ENCODE measurements at places on chromosomes 1 and 21.

DNA sequence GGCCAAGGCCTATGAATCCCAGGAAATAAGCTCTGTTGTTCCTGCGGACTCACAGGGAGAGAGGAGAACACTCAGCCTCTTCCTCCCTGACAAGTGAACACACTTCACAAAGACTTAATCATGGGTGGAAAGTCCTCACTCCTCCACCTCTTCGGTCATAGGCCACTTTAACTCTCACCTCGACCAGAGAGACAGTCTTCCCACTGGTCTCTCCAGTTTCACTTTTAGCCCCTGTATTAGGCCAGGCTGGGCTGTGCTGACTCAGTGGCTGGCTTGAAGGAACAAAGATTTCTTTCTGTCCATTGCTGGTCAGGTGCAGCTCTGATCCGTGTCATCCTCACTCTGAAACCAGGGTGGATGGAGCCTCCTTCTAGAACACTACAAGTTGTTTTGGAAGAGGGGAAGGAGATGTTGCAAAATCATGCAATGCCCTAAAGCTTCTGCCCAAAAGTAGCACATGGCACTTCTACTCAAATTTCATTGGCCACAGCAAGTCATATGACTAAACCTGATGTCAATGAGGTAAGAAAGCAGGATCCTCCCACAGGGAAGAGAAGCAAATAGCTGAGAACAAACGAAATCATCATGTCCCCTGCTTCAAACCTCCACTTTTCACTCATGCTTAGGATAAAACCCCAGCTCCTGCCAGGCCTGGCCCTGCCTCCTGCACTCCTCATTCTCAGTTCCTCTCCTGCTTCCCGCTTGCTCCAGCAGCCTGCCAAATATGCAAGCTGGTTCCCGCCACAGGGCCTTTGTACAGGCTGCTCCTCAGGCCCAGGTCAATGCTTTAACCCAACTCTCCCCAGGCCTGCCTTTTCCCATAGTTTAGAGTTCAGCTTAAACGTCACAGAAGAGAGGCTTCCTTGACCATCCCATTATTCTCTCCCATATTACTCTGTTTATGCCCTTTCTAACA is 150.5 kb upstream of the RUNX3 start:
- no peak overlapping the region for H3K27ac ChIP-seq
- no peaks in the 10 kb centered on the region for H3K36me3 ChIP-seq
- no peaks in the 10 kb centered on the region for H3K27me3 ChIP-seq

- H3K27me3 ChIP-seq, result peaks cover 2% of the 10 kb centered on the region
- no peaks in the 10 kb centered on the region for H3K36me3 ChIP-seq
- no peak for DNase-seq
- H3K4me3 ChIP-seq, result peak overlapping the region; percentile 47
- no peak overlapping the region for H3K27ac ChIP-seq
- H3K4me1 ChIP-seq, result no peaks in the 10 kb centered on the region
Measured at GRCh38 chr1:64745181-64745985, 508 bp downstream of the RAVER2 start.

GRCh38 chr1:41524676-41525675 is 40.5 kb upstream of the EDN2 start:
- H3K36me3 ChIP-seq, result no peaks in the 10 kb centered on the region
- no peak overlapping the region for H3K4me3 ChIP-seq
- H3K27ac ChIP-seq, result no peak overlapping the region
- no peaks in the 10 kb centered on the region for H3K4me1 ChIP-seq
- H3K27me3 ChIP-seq, result no peaks in the 10 kb centered on the region

DNA sequence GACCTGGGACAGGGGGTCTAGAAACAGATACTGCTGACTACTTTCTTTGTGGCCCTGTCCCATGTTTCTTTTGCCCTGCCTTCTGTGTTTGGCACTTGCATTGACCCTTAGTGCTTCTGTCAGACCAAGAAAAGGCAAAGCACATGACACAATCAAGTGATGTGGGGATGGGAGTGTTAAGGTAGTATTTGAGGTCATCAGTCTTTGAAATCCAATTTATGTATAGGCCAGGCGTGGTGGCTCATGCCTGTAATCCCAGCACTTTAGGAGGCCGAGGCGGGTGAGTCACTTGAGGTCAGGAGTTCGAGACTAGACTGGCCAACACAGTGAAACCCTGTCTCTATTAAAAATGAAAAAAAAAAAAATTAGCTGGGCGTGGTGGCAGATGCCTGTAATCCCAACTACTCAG is 26.0 kb downstream of the SERBP1 start:
- no peak for DNase-seq
- no peak overlapping the region for H3K27ac ChIP-seq
- H3K36me3 ChIP-seq, result peaks cover 2% of the 10 kb centered on the region
- H3K27me3 ChIP-seq, result no peaks in the 10 kb centered on the region

DNA sequence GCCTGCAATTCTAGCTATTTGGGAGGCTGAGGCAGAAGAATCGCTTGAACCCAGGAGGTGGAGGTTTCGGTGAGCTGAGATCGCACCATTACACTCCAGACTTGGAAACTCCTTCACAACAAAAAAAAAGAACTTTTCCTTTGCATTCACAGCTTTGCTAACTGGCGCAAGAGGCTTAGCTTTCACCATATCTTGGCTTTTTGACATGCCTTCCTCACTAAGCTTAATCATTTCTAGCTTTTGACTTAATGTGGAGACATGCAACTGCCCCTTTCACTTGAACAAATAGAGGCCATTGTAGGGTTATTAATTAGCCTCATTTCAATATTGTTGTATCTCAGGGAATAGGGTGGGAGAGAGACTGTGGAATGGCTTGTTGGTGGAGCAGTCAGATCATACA is 8.7 kb downstream of the KPNA6 start:
- H3K36me3 ChIP-seq, result no peaks in the 10 kb centered on the region
- peaks cover 7% of the 10 kb centered on the region for H3K4me1 ChIP-seq
- H3K27me3 ChIP-seq, result no peaks in the 10 kb centered on the region
- no peak for DNase-seq

DNA sequence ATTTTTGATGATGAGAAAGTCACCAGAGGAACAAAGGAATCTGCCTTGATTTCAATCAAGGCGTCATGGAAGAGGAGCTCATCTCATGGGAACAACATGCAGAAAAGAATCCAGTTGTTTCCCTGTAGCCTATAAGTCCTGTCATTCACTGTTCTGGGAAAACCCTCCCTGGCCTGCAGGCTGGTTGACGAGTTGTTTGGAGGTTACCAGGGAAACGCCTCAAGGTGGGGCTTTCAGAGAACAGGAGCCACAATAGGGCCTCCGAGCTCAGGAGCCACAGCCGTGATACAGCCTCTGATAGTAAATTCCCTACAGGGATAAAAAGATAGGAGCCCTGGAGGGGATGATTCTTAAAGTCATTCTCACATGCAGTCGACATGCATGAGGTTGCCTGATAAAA is 135.2 kb downstream of the PSMG1 start:
- H3K36me3 ChIP-seq, result no peaks in the 10 kb centered on the region
- no peak for DNase-seq
- H3K27ac ChIP-seq, result no peak overlapping the region

DNA sequence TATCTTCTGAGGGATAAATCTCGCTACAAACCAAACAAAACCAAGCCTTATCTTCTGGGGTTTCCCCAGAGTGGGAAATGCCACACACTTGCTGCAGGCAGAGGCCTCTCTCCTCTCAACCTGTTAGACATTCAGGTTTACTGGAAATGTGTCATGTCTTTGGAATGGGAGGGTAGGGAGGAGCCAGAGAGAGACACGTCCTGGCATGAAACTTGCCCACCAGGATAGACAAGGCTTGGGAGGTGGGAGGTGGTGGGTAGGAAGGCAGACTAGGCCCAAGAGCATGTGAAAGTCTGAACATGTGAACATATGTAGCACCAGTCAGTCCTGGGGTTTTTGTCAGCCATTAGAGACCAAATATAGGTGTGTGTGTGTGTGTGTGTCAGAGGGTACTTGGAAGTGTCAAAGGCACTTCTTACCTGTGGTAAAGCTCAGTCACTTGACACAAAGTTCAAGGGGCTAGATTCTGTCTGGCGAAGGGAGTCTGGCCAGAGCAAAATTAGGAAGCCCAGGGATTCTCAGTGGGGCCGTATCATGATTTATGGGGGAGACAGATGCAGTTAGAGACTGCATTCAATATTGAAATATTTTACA is 32.4 kb upstream of the PIGC start:
- DNase-seq, result no peak
- no peaks in the 10 kb centered on the region for H3K4me1 ChIP-seq
- H3K4me3 ChIP-seq, result no peak overlapping the region
- H3K36me3 ChIP-seq, result no peaks in the 10 kb centered on the region
- no peaks in the 10 kb centered on the region for H3K27me3 ChIP-seq
- no peak overlapping the region for H3K27ac ChIP-seq

DNA sequence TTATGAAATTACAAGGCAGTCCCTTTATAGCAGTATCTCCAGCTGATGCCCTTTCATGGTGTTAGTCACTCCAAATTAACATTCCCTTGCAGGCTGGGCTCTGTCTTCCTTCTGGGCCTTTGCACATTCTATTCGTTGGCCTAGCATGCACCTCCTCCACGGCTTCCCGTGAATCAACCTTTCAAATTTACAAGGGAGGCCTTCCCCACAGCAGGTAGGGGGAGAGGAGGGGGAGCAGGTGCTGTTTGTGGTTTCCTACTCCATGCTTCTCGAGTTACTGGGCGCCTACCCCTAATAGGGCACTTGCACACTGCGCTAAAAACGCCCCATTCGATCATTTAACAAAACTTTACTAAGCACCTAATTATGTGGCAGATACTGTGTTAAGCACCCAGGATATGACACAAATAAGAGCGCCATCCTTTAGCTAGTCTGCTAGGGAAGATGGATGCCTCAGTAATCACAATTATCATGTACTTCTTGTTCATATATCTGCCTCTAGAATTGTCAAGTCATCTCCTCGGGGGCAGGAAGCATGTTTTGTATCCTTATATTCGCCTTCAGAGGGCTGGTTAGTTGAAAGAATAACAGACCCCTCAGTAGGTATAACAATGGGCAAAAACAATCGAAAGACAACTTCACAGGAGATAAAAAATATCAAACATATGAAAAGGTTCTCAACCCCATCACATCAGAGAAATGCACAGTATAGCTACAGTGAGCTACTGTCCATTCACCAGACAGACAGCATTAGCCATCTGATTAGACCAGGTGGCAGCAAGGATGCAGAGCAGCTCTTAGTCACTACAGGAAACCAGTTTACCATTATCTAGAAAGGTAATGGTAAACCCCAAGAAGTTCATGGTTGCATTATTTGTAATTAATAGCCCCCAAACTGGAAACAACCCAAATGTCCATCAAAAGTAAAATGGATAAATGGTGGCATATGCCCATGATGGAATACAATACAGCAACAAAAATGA is 1.7 kb upstream of the ADAR start:
- H3K36me3 ChIP-seq, result peaks cover 10% of the 10 kb centered on the region
- DNase-seq, result no peak
- peak overlapping the region; percentile 100 for H3K27ac ChIP-seq
- peak overlapping the region; percentile 49 for H3K4me3 ChIP-seq
- peaks cover 40% of the 10 kb centered on the region for H3K4me1 ChIP-seq

- no peak for DNase-seq
- peaks cover 8% of the 10 kb centered on the region for H3K27me3 ChIP-seq
- no peaks in the 10 kb centered on the region for H3K36me3 ChIP-seq
- H3K4me1 ChIP-seq, result peaks cover 4% of the 10 kb centered on the region
Measured at GRCh38 chr1:184033711-184034167, 3.8 kb downstream of the COLGALT2 start.

DNA sequence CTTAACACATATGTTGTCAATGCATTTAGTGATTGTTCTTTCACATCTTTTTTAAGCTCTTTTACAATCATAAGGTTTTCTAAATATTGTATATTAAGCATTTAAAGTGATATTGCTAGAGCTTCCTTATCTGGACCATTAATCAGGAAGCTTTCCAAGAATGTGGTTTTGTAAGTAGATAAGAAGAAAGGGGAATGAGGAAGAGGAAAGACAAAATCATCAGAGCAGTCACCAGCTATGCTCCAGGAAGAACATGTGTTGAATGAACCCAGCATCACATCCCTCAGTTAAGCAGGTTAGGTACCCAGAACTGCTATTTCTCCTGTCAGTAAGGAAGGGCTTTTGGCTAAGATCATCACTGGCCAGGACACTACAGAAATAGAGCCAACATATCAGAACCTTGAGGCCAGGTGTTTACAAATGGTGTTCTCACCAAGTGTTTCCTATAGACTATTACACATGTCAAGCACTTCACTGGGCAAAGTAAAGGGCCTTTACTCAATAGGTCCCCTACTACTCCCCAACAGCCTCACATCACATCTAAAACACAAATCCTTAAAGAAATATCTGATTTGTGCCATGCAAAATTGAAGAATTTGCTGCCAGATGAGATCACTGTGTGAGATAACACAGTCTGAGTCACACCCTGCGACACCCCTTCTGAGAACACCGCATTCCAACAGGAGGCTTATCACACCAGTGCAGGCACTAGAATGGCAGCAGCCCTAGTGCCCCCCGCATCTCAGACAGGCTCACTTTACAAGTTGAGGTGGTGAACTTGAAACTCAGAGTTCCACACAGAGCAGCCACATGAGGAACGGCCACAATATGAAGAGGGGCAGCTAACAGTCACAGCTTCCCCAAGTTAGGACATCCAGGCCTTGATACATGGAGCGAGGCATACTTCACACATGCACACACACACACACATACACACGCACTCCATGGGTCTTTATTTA is 1.8 kb upstream of the SPRR2A start:
- no peaks in the 10 kb centered on the region for H3K27me3 ChIP-seq
- H3K36me3 ChIP-seq, result no peaks in the 10 kb centered on the region
- H3K4me3 ChIP-seq, result no peak overlapping the region
- H3K27ac ChIP-seq, result no peak overlapping the region
- no peaks in the 10 kb centered on the region for H3K4me1 ChIP-seq
- no peak for DNase-seq

- peak; percentile 23 for DNase-seq
- no peak overlapping the region for H3K27ac ChIP-seq
- H3K27me3 ChIP-seq, result no peaks in the 10 kb centered on the region
- no peaks in the 10 kb centered on the region for H3K36me3 ChIP-seq
- peaks cover 5% of the 10 kb centered on the region for H3K4me1 ChIP-seq
Measured at GRCh38 chr21:36028127-36029069, 31.9 kb downstream of the SETD4 start.

DNA sequence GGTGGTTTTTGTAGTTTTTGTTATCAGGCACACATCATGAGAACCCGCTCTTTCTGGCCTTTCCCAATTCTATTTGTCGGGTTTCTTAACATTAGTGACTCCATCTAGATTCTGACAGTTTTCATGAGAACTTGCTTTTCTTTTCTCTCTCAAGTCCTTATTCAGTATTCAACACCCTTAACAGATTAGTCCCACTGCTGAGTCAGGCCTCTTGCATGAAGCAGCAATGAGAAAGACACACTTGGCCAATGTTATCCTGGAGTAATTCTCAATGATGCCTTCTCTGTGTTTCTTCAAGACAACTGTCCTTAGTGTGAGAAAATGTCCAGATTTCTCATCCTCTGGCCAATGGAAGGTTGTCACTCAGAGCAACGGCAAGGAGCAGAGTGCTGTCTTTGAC is 11.3 kb downstream of the FMO2 start:
- no peaks in the 10 kb centered on the region for H3K36me3 ChIP-seq
- H3K27ac ChIP-seq, result no peak overlapping the region
- no peaks in the 10 kb centered on the region for H3K4me1 ChIP-seq
- H3K4me3 ChIP-seq, result no peak overlapping the region

DNA sequence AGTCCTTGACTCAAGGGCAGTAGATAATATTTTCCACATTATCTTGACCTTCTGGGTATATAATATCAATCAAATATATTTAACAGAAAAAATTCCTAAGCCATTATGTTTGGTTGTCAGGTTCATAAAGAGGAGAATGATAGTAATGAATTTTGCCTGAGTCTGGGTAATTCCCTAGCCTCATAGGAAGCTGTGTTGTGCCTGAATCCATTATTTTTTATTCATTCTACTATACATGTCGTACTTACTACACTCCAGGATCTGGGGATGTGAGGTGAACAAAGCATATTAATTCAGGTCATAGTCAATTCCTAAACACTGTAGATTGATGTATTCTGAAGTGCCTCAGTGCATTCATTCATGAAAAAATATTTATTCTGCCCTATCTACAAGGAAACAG is 204.2 kb downstream of the PTGER3 start:
- H3K27ac ChIP-seq, result no peak overlapping the region
- H3K4me3 ChIP-seq, result no peak overlapping the region
